ENCODE measurements at places on chromosomes 5 and 9.

GRCh38 chr9:97313746-97314145, 6.3 kb downstream of the CCDC180 start:
- no peak for DNase-seq

DNA sequence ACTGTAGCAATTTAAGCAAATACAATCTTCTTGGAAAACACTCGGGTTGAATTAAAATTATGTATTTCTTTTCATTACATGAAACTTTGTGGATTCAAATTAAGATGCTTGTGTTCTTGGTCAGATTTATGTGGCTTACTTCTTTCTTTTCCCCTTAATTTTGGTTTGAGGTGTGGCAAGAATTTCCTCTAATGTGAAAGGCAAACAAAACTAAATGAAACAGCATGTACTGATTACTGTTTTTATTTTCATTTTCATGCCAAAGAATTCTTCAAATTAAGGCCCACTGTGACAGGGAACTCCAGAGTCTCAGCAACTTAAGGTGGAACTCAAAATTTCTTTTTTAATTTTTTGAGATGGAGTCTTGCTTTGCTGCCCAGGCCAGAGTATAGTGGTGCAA, at the start of gene OMD:
OMD (minus strand) TSS at position 132 of the 400 bp plus-strand sequence. CDS start 6,913 bp downstream, outside the sequence.
- DNase-seq = no peak

GRCh38 chr9:31637265-31637664, 747.2 kb upstream of the ACO1 start:
- no peak for DNase-seq

DNA sequence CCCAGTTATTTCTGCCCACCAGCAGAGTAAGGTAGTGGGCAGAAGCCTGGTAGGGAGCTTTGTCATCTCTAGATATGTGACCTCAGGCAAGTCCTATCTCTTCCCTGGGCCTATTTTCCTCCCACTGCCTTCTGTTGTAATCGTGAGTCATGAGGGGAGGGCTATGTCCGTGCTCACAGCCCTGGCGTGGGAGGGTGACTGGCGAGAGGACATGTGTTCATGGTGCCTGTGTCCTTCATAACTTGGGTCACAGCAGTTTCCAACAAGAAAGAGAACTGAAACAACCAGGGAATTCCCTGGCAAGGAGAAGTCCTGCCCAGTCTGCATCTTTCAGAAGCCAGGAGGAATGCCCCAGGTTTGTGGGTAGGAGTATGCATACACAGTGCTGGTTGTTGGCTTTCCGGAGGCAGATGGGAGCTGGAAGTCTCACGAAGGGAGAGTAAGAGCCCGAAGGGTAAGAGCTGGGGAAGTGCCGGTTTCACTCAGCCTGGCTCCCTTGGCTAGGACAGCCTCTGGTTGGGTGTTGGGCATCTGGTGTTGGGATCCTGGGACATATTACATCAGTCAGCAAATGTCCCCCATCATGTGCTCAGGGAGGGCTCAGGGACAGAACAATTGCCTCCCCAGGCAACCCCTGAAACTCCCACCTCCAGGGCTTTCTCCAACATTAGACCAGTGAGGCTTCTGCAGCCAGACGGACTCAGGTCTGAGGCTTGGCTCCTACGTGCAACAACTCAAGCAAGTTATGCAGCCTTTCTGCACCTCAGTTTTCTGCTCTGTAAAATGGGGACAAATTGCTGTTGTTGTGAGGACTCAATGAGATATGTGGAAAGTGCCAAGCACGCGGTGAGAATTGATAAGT, 4.3 kb upstream of the TIFAB start:
- no peak for DNase-seq

- DNase-seq = no peak
Measured at GRCh38 chr9:129987047-129987446, 55.9 kb downstream of the FNBP1 start.

DNA sequence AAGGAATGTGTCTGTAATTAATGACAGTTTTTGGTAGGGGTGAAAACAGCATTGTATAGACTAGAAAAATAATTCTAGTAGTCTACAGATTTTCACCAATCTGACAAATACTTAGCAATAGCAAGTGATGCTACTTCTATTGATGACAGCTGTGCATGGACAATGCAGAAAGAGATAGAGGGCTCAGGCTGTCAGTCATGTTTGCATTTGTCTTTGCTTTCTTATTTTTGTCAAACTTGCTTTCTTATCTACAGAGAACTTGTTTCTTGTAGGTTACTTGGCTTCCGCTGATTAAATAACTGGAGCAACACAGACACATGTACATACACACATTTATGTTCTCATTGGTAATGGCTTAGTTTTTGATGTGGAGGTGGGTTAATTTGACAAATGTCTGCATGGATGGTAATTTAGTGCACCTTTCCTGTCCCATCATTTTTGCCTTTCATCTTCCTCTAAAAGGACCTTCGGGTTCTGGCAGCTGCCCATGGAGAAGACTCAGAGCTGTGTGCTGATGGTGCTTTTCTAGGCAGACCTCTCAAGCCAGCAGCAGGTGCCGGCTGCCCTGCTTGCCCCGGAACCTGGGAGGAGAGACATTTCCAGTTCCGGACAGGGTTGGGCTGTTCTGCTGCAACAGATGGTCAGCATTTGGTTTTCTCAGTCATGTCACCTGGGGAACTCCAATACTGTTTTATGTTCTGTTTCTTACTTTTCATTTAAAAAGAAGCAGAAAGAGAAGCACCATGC, 28.8 kb downstream of the CAMK4 start:
- DNase-seq = no peak

- no peak for DNase-seq
Measured at GRCh38 chr5:132822650-132823480, 7.6 kb downstream of the SHROOM1 start.

DNA sequence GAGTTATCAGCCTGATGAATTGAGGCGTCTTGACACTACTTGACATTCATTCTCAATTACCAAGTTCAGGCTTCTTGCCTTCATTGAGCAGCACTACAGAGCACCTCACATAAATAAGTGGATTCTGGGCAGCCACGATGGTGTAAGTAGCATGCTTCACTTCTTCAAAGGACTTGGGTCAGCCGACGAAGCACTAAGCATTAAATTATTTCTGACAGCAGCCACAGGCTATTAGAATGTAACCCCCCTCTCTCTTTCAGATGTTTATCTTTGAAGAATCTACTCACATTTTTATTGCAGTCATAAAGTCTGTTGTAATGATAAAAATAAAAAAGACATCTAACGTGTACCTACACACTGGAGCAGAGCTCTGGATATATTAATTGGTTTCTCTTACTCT, 45.9 kb upstream of the VPS13A start:
- no peak for DNase-seq

DNA sequence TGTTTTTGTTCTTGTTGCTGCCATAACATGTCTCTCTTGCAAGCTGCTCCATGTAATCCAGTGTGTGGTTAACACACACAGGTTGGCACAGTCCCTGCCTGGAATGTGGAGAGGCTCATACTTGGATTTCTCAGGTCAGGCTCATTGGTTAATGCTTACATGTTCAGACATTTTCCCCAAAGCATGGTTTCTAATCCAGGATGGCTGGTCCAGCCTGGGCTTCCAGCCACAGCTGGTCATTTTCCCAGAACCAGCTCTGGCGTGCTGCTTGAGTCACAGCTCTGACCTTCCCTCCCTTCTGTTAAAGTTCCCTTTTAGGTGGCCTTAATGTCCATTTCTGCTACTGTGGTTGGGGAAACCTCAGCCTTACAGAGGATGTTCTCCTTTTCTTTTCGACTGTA, 294.3 kb downstream of the TAF11L14 start:
- DNase-seq = no peak

- no peak for DNase-seq
Measured at GRCh38 chr9:36486329-36486932, 86.3 kb upstream of the MELK start.

DNA sequence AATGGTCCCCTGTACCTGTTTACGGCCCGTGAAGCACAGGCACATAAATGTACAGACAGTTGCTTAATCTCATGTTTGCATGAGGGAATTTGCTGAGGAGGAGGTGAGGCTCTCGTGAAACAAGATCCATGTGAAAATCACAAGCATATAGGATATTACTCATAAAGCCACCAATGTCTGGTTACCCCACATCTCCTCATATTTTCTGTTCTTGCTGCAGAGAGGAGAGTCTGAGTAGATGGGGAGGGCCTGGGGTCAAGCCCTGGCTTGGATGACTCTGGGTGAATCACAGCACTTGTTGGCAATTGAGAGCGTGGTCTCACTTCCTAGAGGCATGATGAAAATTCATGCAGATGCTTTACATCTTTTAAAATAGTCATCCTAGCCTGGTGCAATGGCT, 975 bp downstream of the AGXT2 start:
- DNase-seq = no peak

- DNase-seq = no peak
Measured at GRCh38 chr9:7300484-7300883, 499.1 kb downstream of the DMAC1 start.
